ENCODE measurements at places on chromosomes 5 and 9.

- no peak for DNase-seq
Measured at GRCh38 chr9:134218230-134218629, 53.9 kb upstream of the RNU6ATAC start.

GRCh38 chr5:126976520-126977172 lies 53.7 kb downstream of the MARCHF3 start:
- no peak for DNase-seq

DNA sequence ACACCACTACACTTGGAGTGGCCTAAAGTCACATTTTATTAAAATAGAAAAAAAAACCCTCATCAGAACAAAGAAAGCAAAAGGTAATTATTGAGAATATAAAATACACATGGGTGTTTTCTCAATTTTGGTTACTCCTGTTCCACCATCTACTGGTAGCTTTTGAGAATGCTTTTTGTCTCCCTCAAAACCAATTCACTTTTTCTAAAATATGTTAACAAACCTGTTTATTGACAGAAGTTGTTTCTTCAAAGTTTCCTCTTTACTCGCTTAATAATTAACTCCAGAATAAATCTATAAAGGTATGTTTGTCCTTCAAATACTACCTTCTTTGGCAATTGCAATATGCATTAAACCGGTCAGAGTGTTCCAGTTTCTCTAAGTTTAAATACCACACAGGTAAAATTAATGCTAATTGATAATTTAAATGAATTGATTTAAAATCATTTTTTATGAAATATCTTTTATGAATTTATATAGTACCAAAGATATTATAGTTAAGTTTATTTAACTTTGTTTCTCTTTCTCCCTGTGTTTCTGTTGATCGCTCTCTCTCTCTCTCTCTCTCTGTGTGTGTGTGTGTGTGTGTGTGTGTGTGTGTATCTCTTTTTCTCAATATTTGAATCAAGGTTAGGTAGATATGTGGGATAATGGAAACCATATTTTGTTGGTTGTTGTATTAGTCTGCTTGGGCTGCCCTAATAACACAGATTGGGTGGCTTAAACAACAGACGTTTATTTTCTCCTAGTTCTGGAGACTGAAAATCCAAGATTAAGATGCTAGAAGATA lies 487.4 kb downstream of the PRDM9 start:
- DNase-seq = no peak

DNA sequence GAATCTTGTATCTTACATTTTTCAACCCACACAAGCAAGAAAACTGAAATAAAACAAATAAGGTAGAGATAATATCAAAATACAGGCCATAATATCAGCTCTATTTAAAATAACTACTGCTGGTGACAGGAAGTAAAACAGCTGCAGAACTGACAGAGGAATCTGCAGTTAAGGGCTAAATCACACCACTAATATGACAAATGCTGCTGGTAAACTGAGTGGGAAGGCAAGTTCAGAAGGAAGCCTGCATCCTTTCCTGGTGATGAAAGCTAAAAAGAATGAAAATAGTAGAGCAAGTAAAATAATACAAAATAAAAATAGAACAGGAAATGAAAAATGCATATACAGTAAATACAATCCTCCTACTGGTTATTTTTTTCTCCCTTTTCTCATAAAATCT lies 1293.7 kb upstream of the C9orf72 start:
- DNase-seq = no peak

DNA sequence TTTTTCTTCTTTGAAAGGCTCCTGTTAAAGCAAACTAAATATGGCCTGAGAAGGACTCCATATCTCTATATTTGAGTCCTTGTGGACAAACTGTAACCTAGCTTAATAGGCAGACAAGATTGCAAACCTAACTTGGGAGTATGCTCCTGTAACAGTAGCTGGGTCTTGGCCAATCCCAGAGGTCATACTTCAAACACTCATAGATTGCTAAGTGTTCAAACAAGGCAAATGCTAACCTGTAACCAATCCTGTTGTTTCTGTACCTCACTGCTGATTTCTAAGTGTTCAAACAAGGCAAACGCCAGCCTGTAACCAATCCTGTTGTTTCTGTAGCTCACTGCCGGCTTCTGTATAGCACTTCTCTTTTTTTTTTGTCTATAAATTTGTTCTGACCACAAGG lies 50.6 kb upstream of the CLK4 start:
- DNase-seq = no peak

DNA sequence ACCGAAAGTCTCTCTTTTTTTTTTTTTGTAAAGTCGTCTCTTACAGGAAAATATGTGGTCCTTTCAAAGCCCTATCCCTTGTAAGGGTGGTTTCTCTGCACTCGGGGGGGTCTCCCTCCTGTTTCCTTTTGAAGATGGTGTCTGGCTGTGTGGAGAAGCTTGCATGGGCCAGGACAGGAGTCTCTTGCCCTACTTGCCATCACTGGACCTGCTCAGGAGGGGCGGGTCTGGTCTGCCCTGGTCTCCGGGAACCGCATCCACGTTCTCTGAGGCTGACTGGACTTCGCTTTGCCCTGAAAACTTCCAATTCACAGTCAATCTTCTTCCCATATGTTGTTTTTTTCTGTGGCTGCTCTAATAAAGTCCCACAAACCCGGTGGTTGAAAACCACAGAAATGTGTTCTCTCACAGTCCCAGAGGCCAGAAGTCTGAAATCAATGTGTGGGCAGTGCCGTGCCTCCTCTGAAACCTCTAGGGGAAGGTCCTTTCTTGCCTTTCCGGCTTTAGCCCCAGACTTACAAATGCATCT lies 92.9 kb upstream of the IER5L start:
- DNase-seq = no peak

DNA sequence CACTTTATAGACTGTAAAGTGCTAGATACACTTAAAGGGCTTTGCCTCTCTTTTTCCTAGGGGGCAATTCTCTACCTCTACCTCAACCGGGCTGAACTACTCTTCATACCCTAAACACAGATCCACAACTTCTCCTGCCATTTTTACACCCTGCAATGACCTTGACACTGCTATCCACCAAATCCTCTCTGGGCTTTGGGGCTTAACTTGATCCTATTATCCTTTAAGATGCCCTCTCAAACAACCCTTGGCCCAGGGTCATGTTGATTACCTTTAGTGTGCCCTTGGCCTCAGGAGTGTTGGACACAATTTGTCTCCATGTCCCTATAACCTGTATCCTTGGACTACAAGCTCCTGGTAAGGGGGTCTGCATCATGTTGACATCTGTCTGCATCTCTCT lies 19.5 kb downstream of the ANXA6 start:
- no peak for DNase-seq

- DNase-seq = no peak
Measured at GRCh38 chr9:35569206-35569605, 35.9 kb upstream of the TESK1 start.

- no peak for DNase-seq
Measured at GRCh38 chr9:105307591-105308130, 63.2 kb downstream of the SLC44A1 start.
